LNCaP clone FGC (cell line): ENCODE measurements at places on chromosomes 1 and 21.

DNA sequence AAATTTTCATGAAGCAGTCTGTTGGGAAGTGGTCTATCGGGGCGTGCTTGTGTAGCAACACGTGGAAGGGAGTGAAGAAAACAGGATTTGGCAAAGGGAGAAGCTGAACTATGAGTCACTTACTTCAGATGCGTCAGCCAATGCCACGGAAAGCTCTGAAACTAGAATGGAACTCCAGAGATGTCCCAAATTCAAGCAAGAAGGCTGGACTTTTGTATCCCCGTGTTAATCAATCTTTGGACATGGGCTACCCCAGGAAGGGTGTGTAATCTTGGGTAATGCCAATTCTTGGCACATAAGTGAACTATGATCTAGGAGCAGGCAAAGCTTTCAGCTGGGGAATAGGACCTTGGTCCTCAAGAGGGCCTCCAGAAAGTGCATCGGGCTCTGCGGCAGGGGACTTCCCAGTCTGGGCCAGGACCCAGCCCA, 102.6 kb downstream of the ADSS2 start:
- DNase-seq: no peak

GRCh38 chr1:161718559-161719324, 2.6 kb upstream of the FCRLB start:
- no peak for DNase-seq

DNA sequence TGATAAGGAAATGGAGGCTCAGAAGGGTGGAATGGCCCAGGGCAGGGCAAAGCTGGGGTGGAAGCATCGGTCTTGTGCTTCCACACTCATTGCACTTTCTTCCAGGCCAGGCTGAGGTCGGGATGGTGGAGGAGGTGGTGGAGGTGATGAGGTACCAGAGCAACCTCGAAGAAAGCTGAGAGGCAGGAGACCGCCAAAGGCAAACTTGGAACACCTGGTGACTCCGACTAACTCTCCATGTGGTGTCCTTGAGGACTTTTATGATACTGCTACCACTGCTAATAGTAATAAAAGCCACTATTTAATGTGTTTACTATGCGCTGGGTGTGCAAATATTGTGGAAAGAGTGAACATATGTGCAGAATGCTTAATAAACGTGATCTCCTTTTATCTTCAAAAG, 16.9 kb upstream of the BTG2 start:
- DNase-seq: peak; percentile 40

- DNase-seq: no peak
Measured at GRCh38 chr1:178847396-178847849, 23.5 kb downstream of the ANGPTL1 start.

GRCh38 chr1:31651089-31651420, 6.4 kb upstream of the PEF1 start:
- DNase-seq: no peak

DNA sequence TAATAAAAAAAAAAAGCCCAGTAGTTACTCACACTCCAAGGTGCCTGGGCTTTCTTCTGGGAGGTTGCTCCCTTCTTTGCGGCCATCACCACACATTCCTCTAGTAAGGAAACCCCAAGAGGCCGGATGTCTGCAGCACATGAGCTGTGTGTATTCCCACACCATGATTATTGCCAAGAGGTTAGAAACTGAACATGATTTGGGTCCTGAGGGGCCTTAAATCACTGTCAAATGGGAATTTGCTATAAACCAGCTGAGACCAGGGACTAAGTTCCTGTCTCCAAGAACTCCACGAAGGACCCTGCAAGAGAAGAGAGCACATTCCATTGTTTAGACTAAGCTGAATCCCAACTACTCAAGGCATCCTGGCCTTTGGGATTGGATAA, 85.3 kb upstream of the SSX2IP start:
- DNase-seq: no peak

GRCh38 chr1:207659545-207660153, 14.7 kb downstream of the CR1L start:
- no peak for DNase-seq
